ENCODE measurements at places on chromosomes 4 and X.

DNA sequence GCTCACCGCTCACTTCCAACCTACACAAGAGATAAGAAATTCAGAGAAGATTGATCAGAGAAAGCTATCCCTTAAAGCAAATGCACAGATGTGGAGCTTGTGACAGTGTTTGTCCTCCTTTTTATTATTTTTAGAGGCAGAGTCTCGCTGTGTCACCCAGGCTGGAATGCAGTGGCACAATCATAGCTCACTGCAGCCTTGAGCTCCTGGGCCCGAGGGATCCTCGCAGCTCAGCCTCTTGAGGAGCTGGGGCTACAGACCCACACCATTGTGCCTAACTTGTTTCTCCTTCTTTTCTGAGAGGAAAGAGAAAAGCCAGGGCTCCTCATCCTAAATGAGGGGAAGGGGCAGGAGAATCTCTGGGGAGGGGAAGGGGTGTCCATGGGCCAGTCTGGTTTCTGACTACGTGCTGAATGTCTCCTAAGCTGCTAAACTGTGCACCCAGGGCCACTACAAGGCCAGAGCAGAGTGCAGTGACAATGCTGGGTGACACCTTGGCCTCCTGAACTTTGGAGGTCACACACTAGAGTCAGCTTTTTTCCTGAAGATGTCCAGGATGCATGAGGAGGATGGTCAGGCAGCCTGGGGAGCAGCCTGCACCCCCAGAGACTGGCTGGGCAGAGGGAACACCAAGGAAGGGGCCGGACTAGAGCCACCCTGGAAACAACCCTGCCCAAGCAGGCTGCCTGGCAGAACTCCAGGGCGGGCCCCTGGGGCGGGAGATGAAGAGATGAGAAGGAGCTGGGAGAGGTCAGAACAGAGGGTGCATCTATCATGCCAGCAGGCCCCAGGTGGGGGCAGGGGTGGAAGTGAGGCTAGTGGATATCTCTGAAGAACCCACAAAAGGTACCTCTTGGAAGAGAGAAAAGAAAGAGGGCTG is 55.5 kb upstream of the PROM1 start:
- DNase-seq, result no peak

- DNase-seq, result no peak
Measured at GRCh38 chr4:110508827-110509710, 33.1 kb downstream of the ENPEP start.

- no peak for DNase-seq
Measured at GRCh38 chrX:152932598-152933175, 34.8 kb downstream of the ZNF185 start.

DNA sequence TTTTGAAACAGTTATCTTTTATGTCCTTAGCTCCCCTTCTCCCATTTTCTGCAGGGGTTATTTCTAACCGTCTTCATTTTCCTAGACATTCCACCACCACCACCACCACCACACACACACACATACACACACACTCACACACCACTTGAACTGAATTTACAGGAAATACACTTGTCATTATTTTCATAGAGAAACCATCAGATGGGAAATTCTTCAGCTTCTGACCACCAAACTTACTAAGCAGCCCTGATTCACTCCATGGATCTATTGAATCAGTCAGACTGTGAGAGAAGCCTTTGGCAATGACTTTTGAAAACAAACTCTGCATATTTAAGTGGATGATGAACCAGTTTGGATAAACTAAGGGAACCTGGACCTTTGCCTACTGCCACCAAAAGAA is 210.1 kb upstream of the NHS start:
- no peak for DNase-seq

DNA sequence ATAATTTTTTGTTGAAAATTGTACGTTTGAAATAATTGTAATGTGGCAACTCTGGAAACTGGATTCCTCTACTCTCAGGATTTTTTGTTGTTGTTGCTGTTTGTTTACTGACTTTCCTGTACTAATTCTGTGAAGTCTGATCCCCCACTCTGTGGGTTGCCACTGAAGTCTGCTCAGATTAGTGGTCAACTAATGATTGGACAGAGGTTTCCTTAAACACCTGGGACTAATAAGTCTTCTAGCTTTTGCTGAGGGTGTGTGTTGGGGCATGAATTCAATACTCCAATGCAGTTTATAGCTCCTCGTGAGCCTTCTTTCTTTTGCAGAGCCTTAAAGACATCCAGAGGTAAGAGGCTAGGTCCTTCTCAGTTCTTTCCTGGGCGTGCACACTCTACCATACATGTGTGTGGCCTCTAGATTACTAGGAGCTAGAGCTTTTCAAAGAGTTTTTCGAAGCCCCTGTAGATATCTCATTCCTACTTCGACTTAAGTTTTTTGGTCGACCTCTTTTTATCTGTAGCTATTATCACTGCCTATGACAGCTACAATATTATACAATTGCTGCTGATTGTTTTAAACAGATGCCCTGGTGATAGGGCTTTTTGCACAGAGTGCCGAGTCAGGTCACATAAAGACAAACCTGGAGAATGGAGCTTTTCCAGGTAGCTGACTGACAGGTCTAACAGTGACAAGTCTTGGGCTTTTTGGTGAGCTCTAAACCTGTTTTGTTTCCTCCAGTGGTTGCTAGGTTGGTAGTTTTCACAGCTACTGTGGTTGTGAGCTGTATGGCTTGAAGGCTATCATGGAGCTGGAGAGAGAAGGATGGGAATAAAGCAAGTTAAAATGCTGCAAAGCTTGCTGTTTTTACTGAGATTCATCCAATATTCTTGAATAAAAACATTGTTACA is 34.0 kb downstream of the BMP2K start:
- no peak for DNase-seq

- DNase-seq, result no peak
Measured at GRCh38 chrX:139094671-139095592, 383.4 kb upstream of the FGF13 start.

GRCh38 chrX:1450361-1451161 is 2.1 kb downstream of the ASMTL start:
- no peak for DNase-seq

- no peak for DNase-seq
Measured at GRCh38 chrX:5638572-5638971, 590.1 kb downstream of the NLGN4X start.

- DNase-seq, result no peak
Measured at GRCh38 chr4:36399762-36400353, 118.4 kb downstream of the DTHD1 start.

GRCh38 chr4:45353161-45353560 is 626.8 kb upstream of the GNPDA2 start:
- DNase-seq, result no peak

DNA sequence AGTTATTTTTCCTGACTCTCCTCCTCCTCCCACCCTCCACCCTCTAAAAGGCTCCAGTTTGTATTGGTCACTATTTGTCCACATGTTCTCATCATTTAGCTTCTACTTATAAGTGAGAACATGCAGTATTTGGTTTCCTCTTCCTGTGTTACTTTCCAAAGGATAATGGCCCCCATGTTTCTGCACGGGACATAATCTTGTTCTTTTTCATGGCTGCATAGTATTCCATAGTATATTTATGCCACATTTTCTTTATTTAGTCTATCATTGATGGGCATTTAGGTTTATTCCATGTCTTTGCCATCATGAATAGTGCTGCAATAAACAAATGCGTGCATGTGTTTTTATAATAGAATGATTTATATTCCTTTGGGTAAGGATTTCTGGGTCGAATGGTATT is 167.3 kb upstream of the GRID2 start:
- no peak for DNase-seq

DNA sequence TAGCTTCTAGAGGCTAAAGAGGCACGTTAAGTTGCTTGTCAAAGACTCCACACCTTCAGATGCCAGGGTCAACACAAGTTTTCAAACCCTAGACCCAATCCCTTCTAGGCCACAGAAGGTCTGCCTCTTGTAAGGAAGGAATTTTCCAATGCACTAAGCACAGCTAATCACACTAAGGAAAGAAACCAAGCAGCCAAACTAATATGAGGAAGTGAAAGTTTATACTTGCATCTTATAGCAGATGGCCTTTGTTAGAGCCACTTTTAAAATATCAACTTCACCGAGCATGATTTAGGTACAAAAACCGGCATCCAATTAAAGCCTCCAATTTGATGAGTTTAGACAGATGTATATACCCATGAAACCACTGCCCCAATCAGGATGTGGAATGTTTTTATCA is 9.9 kb downstream of the FHL1 start:
- no peak for DNase-seq

- no peak for DNase-seq
Measured at GRCh38 chr4:68995292-68995691, 43.7 kb upstream of the UGT2A3 start.

DNA sequence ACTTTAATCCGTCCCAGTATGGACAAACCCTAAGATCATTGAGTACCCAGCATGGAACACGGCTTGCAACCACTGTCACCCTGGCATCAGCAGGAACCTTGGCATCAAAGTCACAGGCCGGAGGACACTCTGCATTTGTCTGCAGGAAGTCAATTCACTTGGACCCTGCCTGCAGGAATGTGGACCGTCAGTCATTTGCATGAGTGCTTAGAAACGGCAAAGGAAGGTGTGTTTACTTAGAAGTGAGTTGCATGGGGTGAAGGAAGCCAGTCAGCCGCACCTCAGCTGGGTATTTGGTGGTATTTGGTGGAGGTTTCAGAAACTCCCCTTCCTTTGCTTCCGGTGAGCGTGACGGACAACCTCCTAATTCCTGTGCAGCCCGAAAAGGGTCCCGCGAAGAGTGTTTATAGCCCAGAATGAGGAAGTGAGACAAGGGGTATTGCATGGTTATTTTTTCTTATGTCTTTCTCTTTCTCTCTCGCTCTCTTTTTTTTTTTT is 15.5 kb downstream of the P2RY8 start:
- DNase-seq, result no peak

- no peak for DNase-seq
Measured at GRCh38 chr4:187615972-187616371, 379.6 kb upstream of the ZFP42 start.

- no peak for DNase-seq
Measured at GRCh38 chrX:283115-283845, 2.1 kb downstream of the PLCXD1 start.

DNA sequence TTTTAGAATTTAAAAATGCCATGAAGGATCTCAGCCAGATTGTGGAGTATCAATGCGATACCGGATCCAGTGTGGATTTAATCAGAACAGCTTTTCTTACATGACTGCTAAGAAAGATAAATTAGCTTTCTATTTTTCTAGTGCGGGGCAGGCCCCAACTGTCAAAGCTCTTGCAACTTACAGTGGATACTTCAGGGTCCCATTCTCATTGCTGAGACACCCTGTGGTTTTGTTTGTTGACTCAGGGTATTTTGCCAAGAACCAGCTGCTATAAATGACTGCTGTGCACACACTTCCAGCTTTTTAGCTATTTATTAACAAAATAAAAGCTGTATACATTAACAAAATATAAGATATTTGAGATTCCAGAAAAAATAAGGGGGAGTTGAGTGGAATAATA is 166.4 kb downstream of the DCLK2 start:
- no peak for DNase-seq

DNA sequence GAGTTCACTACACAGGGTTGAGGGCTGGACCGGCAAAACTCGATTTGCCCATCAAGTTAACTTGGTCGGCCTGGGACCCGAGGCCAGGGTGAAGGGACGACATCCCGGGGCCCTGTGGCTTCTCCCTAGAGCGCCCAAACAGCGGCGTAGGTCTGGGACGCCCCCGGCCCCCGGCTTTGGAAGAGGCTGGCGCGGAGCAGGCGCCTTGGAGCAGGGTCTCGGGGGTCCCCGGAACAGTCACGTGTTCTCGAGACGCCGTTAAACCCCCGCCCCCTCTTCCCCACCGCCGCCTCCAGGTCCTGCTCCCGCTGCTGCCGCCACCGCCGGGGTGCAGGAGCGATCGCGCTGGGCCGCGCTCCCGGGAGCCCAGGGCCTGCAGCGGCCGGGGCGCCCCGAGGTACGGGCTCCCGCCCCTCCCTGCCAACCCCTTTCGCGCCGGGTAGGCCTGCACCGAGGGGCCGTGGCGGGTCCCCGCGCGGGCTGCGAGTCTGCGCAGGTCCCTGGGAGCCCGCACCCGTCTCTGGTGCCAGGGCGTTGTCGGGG is at the start of gene NPY5R:
Gene NPY5R (plus strand): TSS at position 289 of the 543 bp plus-strand sequence. CDS start 6,382 bp downstream, outside the sequence.
- DNase-seq, result no peak

- no peak for DNase-seq
Measured at GRCh38 chr4:7210824-7211223, 18.5 kb downstream of the SORCS2 start.
